ENCODE measurements at places on chromosomes 11 and 22. TPM values are rescaled to one million over a fixed set of nuclear protein-coding genes. Genes with fewer than 3 reads are reported as not detected.

The NRGN gene
- total RNA-seq, result 1.9 TPM

The SELENOM gene
- total RNA-seq, result 10.6 TPM

The C1QTNF4 gene
- 19.7 TPM for total RNA-seq

The TAF10 gene
- 15.7 TPM for total RNA-seq

The MS4A15 gene
- total RNA-seq, result not detected

The NAV2 gene
- 51.0 TPM for total RNA-seq

The WNT11 gene
- 6.6 TPM for total RNA-seq

The HBB gene
- 141 TPM for total RNA-seq

The ISX gene
- total RNA-seq, result not detected

The MYBPC3 gene
- total RNA-seq, result not detected

The OR5B17 gene
- total RNA-seq, result not detected

The DNAJC4 gene
- total RNA-seq, result 7.2 TPM

The MRGPRF gene
- not detected for total RNA-seq

The PLA2G3 gene
- not detected for total RNA-seq

The OR5P2 gene
- not detected for total RNA-seq

The TESMIN gene
- not detected for total RNA-seq

The GTSE1 gene
- 3.1 TPM for total RNA-seq

The RAB38 gene
- total RNA-seq, result 0.63 TPM

The GDPD4 gene
- not detected for total RNA-seq

The HBE1 gene
- 3.8 TPM for total RNA-seq

The DCHS1 gene
- total RNA-seq, result 99.8 TPM

The INS gene
- not detected for total RNA-seq

The SLC17A6 gene
- total RNA-seq, result 17.2 TPM

The TMEM191B gene
- 3.8 TPM for total RNA-seq

The RAG2 gene
- not detected for total RNA-seq

The KLHDC7B gene
- total RNA-seq, result not detected

Data from parietal lobe (tissue), 2 donors.